ENCODE measurements at places on chromosomes 2 and 18.

- DNase-seq: no peak
Measured at GRCh38 chr2:69683170-69683971, 39.8 kb upstream of the AAK1 start.

GRCh38 chr18:22691946-22692710, 241.0 kb upstream of the RBBP8 start:
- DNase-seq: no peak

DNA sequence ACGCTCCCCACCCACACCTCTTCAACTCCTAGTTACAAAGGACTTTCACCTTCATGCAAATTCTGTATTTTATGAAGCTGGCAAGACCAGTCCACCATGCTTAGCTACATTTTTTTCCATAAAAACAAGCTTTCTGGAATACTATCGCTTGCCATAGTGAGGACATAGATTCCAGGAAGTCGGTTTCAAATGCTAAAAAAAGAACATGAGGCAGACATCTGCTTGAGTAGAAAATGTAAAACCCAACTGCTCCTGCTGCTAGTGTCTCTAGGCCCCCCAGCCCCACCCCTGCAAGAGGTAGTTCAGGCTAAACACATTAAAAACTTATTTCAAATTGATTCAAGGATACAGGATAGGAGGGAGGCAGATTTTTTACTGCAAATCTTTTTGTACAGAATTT, 148.9 kb downstream of the SMAD2 start:
- no peak for DNase-seq

DNA sequence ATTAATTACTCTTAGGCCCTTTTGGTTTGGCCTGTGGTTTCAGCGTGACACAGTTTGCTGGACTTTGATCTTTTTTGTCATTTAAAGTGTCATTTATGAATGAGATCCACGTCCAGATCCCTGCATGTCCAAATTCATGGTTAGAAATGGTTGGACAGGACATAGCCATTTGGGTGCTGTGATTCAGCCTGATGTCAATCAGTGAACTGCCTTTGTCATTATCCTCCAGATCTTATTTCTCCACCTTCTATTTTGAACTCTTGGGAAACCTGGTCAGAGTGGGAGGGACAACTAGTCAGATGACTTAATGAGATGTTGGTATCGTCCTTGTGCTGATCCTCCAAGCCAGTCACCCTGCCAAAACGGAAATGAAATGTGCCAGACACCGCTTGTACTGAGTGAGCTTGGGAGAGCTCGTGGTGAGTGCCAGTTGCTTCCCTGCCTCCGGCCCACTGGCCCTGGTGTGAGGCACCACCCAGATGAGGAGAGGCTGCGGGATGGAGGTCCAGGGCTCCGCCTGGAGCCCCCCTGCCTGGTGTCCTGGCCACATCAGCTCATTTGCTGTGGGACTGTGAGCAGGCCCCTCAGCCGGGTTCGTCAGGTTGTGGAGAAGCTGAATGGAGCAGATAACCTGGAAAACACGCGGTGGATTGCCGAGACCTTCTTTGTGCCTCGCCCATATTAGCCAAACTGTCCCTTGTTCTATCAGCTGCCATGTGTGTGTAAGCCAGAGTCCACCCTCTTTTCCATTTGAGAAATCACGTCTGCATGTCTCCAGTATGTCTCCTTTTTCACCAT, 70.1 kb downstream of the DGKD start:
- DNase-seq: no peak

DNA sequence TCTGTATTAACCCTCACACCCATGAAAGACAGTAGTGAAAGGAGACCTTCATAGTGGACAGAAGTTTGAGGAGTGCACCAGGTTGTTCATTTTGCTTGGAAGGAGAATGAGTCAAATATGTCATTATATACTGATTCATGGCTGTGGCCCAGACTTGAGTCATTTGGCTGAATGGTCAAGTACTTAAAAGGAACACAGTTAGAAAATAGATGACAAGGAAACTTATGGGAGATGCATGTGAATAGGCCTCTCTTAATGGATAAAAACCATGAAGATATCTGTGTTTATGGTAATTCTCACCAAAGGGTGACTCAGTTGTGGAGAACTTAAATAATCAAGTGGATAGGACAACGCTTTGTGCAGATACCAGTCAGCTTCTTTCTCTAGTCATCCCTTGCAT, 524.7 kb upstream of the CNTNAP5 start:
- no peak for DNase-seq

- no peak for DNase-seq
Measured at GRCh38 chr2:229129738-229130371, 141.2 kb downstream of the PID1 start.
